Amygdala (tissue), 56 donors: ENCODE measurements at places on chromosomes 6 and 20.

DNA sequence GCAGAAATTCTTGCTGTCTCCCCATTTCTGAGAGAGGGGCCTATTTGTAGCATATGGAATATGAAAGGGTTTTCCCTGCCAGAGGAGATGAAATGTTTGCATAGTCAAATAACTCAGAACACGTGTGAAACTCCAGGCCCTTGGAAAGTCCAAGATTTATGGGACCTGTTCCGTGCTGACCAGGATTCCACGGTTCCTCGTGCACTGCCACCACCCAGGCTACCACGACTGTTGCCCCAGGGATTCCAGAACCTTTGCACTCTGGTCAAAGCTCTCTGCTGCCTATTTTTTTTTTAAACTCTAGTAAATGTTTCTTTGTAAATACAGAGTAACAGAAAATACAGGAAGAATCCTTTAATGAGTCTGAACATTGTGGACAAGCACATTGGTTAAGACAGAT, 35.0 kb downstream of the MYLK4 start:
- DNase-seq: no peak

- DNase-seq: no peak
Observed at GRCh38 chr6:1619673-1620503, 10.2 kb downstream of the FOXC1 start.

DNA sequence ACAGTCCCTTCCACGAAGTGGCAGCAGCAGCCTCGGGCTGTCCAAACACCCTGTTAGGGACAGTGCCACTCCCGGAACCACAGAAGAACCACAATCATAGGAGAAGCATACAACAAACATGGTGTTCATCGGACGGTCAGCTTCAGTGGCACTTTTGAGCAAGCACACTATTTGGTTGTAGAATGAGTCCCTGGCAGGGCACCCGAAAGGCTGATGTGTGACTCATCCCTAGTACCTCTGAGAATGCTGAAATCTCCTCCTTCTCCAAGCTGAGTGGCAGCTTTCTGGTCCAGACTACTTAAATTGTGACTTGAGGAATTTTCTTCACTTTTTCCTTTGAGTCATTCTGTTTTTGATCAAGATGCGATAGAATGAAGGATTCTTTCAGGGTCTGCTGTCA, 282.5 kb downstream of the ESR1 start:
- DNase-seq: no peak

- DNase-seq: no peak
Observed at GRCh38 chr6:80335121-80335531, 228.7 kb downstream of the BCKDHB start.
